ENCODE measurements at places on chromosomes 2 and 18. TPM values are rescaled to one million over a fixed set of nuclear protein-coding genes. Genes with fewer than 3 reads are reported as not detected.

DNA sequence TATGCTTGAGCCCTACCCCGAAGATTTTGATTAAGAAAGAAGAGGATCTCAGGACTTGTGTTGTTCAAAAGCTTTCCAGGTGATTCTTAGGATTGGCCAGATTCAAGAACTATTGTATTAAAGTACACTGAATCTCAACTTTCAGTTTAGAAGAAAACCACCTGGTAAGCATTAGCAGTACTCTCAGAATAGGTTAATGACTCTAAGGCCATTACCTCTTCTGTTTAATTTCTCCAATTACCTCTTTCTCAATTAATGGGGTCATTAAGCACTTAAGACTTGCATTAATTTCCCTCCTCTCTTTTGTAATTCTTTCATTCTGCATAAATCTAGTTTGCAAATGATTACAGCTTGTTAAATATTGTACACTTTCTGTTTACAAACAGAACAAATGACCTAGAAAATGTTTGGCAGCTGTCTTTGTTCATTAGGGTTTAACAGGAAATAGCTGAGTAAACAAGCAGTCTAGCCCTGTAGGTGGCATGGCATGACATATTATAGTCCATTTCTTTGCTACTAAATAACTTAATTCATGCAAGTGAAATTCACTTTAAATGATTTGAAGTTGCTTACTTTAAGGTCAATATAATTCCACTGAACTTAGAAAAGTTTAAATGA lies 20.4 kb upstream of the TDRD15 start:
- DNase-seq: no peak

Gene PROKR1
- polyA plus RNA-seq: 0.06 TPM

- no peak for DNase-seq
Observed at GRCh38 chr2:12243381-12243780, 473.4 kb upstream of the TRIB2 start.

Gene MBOAT2
- 6.3 TPM for polyA plus RNA-seq

DNA sequence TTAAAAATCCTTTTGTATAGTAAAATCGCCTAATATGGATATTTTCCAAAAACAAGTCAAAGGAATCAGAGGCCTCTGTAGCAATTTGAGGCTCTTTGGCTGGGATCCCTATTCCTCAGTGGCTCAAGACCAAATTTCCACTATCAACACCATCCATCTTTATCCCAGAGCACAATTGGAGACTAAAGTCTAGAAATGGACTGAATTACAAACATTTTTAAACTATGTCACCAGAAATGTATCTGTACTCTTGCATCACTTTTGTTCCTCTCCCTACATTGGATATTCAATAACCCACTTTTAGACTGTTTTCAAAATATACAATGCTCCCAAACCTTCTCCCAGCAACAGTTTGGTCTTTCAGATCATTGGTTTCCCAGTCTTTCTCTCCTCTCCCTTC lies 140.4 kb upstream of the KLHL29 start:
- DNase-seq: no peak

Gene GBX2
- 0.15 TPM for polyA plus RNA-seq

GRCh38 chr2:130997198-130997597 lies 96.1 kb downstream of the FAM168B start:
- DNase-seq: no peak

Gene CBLN2
- 0.07 TPM for polyA plus RNA-seq

- no peak for DNase-seq
Observed at GRCh38 chr2:160200921-160201320, 849 bp upstream of the ITGB6 start.

Gene CHPF
- polyA plus RNA-seq: 76.9 TPM

Gene MAPK4
- 81.0 TPM for polyA plus RNA-seq

DNA sequence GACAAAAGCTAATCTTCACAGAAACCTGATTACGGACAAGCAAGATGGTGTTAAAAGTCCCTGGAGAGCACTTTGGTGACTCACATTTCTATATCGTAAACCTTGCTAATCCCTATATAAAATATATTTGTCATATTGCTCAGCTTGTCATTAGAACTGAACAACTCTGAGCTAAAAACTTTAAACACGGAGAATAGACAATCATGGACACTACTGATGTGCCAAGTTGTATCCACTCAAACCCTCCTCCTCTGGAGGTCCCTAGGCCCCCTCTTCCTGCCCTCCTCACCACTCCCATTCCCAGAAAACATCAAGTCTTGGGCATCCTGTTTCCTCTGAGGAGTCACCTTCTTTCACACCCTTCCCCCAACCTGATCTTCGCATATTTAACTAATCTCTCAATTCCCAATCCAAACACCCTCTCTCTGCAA lies 138.7 kb upstream of the PID1 start:
- no peak for DNase-seq

Gene CFC1
- polyA plus RNA-seq: not detected

GRCh38 chr18:35157181-35157580 lies 83.7 kb upstream of the ZNF397 start:
- no peak for DNase-seq

Gene ATG9A
- polyA plus RNA-seq: 79.4 TPM

DNA sequence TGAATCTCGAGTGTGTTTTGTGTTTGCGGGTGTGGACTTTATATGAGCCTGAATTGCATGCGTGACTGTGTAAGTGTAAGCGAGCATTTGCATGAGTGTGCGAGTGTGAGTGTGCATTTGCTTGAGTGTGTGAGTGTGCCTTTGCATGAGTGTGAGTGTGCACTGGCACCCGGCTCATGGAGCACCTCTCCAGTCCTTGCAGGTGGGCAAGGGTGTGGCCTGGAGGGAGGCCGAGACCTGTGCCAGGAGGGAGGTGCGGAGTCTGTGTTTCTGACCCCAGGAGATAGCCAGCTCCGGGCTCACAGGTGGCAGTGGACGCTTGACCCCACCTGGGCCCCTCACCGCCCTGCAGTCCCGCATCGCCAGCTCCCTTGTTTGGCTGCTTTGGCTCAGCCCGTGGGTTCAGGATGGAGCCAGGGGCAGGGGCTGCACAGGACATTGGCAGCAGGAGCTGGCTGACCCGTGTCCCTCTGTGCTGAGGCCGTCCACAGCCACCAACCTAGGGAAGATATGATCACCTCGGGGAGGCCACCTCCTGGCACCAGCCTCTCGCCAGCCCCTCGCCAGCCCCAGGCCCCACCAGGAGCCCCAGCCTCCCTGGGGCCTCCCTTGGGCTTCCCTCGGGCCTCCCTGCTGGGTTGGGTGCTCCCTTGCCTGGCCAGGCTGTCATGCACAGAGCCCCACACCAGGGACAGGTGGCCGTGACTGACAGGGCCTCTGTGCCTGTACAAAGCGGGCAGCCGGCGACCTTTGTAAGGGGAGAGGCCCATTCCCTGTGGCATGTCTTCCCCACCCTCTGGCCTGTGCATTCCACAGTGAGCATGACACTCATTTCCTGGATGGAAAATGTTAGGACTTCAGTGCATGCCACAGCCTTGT lies 81.6 kb downstream of the PTGR3 start:
- no peak for DNase-seq

GRCh38 chr2:126643431-126643830 lies 12.5 kb upstream of the GYPC start:
- no peak for DNase-seq

Gene LYPD1
- 0.64 TPM for polyA plus RNA-seq

- DNase-seq: no peak
Observed at GRCh38 chr2:218853766-218854165, 5.8 kb upstream of the WNT6 start.

GRCh38 chr2:222883420-222883819 lies 22.6 kb downstream of the ACSL3 start:
- DNase-seq: no peak

DNA sequence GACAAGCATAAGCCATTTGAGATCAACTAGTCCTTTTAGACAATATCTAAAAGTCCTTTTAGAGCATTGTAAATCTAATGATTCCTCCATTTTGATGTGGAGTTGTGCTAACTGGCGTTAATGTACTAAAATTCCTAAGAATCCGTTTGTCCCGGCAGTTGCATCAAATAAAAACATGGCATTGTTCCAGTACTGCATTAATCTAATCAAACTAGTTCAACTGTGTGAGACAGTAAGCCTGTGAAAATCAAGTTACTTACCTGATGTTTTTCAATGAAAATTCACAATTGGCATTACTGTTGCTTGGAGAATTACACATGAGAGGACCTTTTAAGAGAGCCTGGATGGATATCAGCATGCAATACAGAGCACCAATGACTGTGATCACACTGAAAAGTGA lies 13.3 kb downstream of the TM4SF20 start:
- DNase-seq: no peak

Gene FER1L5
- 0.07 TPM for polyA plus RNA-seq

- DNase-seq: no peak
Observed at GRCh38 chr2:156784020-156784701, 348.0 kb downstream of the GPD2 start.

Gene KCNK3
- polyA plus RNA-seq: 1.2 TPM

GRCh38 chr2:205709319-205709718 lies 27.0 kb downstream of the NRP2 start:
- no peak for DNase-seq

GRCh38 chr18:61556862-61557261 lies 223.6 kb downstream of the CDH20 start:
- DNase-seq: no peak

Gene ASXL3
- polyA plus RNA-seq: 0.12 TPM

Gene REEP1
- 15.4 TPM for polyA plus RNA-seq

Gene TMEM169
- 0.10 TPM for polyA plus RNA-seq

All from heart right ventricle (tissue), 16 donors.